ENCODE measurements at places on chromosomes 3 and 15.

- DNase-seq = no peak
Observed at GRCh38 chr3:57007521-57008460, 52.7 kb upstream of the SPATA12 start.

DNA sequence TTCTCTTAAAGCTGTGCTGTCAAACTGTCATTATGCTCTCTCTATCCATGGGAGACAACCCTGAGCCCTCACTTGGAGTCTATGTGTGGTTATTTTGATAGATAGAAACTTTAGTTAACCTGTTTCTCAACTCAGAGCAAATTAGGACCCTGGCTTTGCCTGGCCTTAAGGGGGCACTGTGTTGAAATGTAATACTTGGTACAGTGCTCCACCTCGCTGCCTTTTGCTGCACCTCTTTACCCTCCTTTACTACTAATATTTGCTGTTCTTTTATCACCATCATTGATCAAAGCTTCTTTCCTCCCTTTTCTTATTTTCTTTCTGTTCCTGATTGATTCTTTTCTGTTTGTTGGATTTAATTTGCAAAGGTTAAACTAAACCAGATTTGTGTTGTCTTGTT is 34.3 kb downstream of the STT3B start:
- peak; percentile 68 for DNase-seq

DNA sequence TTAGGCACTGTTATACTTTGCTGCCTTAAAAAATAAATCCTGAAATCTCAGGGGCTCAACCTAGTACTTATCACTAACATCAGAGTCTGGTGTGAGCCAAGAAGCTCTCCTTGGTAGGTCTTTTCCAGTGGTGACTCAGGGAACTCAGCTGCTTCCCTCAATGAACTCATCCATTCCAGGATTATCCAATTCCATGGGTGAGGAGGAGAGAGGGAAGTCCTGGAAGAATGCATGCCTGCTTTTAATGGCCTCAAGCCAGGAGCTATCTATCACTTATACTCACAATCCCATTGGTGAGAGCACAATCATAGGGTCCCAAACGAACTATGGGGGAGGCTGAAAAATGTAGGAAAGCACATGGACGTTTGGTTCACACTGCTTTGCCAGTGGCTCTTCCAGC is 113.6 kb downstream of the POLR2M start:
- no peak for DNase-seq

GRCh38 chr3:127387119-127387518 is 99.3 kb upstream of the PRR20G start:
- no peak for DNase-seq

DNA sequence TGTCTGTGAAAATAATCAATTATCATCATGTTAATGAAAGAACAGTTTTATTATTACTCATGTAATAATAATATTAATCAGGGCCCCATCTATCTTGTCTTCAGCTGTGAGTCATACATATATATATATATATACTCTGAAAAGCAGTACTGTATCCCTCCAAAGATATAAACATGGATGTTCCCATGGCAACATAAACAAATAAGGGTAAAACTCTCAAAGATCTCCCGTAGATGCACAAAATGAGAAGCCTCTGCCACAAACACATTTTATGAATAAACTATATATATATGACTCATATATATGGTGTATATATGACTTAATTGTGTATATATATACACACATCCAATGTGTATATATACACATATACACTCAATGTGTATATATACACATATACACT is 163.8 kb upstream of the ARHGEF26 start:
- no peak for DNase-seq

DNA sequence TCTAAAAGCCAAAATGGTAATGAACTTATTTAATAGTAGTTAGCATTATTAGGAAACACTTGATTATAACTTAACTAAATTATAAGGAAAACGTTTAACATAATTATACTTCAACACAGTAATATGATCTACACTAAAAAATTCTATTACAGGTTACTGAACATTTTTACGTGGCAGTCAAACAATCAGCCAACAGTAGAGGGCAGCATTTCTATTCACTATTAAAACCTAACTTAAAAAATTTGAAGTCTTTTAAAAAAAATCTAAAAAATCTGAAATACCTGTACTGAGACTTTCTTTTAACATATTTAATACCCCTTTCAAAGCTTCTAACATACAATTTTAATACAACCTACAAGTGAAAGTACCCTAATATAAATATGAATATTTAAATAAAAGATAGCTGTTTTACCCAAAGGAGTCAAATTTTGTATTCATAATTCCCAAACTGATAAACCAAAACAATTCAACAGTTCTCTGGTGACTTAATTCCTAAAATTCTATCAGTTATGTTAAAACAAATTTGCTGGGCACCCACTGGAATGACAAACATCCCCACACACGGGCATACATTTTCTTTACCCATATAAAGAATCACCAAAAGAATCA is 41.5 kb downstream of the DLG1 start:
- DNase-seq = peak; percentile 76

DNA sequence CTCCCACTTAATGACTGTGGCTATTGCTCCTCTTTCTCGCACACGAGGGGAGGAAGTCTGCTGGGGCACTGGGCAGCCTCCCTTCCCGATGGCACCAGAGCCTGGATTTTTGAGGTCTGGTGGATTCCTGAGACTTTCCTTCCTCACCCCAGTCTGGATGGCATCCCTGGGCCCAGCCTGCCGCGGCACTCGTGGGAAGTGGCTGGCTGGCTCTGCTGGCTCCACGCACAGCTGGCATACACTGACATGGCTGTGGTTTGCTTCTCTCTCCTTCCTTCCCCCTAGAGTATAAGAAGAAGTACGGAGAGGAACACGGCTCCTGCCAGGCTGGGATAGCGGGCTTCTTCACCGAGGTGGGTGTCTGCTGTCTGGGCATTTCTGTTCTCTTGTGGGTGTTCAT is 319.8 kb upstream of the LRRFIP2 start:
- no peak for DNase-seq

- DNase-seq = no peak
Observed at GRCh38 chr15:48402427-48403177, 71.4 kb downstream of the DUT start.

GRCh38 chr3:61685755-61686154 is 124.4 kb downstream of the PTPRG start:
- no peak for DNase-seq

- DNase-seq = no peak
Observed at GRCh38 chr3:33578325-33579177, 138.3 kb upstream of the UBP1 start.
